Smooth muscle cell of the brain vasculature (primary cell): ENCODE measurements at places on chromosomes 12 and 14.

DNA sequence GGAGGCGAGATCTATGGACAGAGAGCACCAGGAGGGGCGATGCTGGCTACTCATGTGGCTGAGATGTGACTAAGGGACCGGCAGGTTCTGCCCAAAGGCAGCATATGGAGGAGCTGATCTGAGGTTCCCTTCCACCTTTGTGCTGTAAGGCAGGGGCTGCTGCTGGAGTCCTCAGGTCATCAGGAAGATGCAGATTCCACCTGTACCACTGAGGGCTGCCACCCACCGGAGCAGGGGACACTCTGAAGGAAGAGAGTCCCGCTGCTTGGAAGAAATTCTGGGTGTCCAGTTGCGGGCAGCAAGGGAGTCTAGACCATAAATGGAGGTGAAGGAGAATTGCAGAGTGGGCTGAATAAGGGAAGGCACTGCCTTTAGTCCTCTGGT is 55.3 kb downstream of the PLEKHG3 start:
- no peak for DNase-seq

GRCh38 chr14:64926398-64926995 is 12.2 kb downstream of the CHURC1 start:
- DNase-seq = no peak

DNA sequence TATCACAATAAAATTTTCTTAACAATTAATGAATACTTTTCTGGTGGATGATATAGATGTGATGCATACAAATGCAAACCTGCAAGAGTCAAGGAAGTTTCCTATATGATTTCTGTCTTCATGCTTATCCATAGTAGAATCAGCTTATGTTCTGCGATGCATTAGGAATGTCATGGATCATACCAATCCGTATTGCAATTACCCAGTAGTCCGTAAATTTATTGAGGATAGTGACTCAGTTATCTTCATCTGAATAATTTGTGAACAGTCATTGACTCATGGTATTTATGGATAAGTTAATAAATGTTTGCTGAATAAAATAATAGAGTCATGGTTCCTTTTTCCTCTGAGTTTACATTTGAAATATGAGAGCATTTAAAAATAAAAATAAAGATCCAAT is 483.4 kb downstream of the LRFN5 start:
- no peak for DNase-seq

GRCh38 chr14:33782923-33783322 is 168.0 kb downstream of the EGLN3 start:
- no peak for DNase-seq

- DNase-seq = no peak
These were observed 8.3 kb downstream of the RNASE6 start for GRCh38 chr14:20789230-20789813.

DNA sequence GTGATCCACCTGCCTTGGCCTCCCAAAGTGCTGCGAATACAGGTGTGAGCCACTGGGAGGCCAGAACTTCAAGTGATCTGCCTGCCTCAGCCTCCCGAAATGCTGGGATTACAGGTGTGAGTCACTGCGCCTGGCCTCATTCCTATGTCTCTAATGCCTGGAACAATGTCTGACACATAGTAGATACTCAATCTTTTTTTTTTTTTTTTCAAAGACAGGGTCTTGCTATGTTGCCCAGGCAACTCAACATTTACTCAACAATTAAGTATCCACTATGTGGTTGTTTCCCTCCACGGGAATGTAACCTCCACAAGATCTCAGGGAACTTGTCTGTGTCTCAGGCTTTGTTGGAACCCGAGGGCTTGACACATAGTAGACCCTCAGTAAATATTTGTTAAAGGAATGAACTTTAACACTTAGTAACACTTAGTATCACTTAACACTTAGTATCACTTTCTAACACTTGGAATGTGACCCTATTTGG is 3.0 kb upstream of the TMEM120B start:
- no peak for DNase-seq

- DNase-seq = no peak
These were observed 12.0 kb upstream of the NUDT14 start for GRCh38 chr14:105192866-105193731.

DNA sequence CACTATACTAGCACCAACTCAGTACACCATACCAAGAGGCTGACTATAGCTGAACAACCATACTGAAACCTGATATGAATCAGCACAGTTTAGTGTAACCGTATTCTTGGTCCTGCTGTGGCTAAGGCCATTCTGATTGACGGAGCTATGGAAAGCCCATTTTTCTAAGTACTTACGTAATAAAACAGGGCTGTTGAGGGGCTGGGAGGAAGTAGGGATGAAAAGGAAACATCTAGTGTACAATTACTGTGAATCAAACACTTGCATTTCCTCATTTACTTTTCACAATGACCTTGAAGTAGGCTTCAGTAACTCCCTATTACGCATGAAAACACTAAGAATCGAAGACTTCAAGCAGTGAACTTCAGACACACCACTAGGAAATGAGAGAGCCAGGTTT is 198.2 kb downstream of the BTG1 start:
- no peak for DNase-seq

- DNase-seq = no peak
These were observed 143.4 kb downstream of the BTG1 start for GRCh38 chr12:92002195-92002649.

- no peak for DNase-seq
These were observed 25.7 kb downstream of the SLC4A8 start for GRCh38 chr12:51450333-51450732.

GRCh38 chr12:45988264-45988663 is 2.1 kb downstream of the SCAF11 start:
- no peak for DNase-seq

DNA sequence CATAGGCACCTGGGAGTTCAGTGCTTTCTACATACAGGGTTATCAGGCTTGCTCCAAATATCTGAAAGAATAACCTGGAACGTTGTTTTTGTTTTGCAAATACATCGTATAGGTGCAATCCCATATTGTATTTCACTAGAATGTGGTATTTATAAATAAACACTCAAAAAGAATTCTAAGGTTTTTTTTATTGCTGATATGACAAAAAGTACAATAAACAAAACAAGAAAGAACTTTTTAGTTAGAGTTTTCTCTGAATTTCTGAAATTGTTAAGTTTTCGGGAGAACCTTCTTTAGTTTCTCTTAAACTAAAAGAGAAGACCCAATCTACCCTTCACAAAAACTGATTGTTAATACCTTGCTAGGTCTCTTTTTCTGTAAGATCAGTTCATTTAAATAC is 225.8 kb downstream of the CCDC59 start:
- no peak for DNase-seq

DNA sequence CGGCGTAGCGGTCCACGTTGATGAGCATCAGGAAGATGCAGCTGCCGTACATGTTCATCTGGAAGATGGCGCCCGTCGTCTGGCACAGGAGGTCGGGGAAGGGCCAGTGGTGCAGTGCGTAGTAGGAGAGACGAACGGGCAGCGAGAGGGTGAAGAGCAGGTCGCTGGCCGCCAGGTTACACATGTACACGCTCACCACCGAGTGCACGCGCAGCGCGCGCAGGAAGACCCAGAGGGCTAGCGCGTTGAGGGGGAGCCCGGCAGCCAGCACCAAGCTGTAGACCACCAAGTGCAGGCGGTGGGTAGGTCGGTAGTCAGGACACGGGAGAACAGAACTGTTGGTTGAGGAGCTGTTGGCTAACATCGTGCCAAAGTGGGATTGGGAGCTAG is 13.7 kb upstream of the CHD4 start:
- DNase-seq = no peak

DNA sequence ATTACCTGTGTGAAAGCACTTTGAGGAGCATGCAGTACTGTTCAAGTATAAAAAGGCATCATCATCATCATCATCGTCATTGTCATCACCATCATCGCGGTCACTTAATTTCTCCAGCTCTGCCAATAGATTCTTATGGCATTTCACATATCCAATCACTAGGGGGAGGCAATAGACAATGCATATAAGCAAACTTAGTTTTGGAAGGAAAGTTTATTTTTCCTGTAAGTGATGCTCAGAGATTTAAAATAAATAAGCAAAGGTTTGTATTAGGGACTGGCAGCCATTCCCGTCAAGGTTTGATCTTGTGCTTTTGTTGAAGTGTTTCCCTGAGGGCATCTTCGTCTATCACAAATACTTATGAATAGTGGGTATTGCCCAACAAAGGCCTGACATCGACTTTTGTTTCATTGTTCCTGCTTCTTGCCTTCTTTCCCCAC is 127.4 kb downstream of the KTN1 start:
- no peak for DNase-seq

DNA sequence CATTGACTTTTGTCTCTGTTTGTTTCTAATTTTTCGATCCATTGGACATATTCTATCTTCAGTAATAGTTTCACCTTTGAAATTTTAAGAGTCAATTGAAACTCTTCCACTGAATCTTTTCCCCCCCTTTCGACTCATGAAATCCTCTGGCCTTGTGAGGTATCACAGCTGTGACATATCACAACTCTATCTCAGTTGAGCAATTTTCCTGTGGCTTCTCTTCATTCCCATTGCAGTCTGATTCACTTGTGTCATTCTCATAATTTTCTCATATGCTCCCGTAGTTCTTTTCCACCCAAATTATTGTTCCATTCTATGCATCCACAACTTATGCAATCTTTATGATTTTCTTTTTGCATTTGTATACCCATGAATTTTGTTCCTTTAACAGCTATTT is 261.6 kb downstream of the DACT1 start:
- no peak for DNase-seq

DNA sequence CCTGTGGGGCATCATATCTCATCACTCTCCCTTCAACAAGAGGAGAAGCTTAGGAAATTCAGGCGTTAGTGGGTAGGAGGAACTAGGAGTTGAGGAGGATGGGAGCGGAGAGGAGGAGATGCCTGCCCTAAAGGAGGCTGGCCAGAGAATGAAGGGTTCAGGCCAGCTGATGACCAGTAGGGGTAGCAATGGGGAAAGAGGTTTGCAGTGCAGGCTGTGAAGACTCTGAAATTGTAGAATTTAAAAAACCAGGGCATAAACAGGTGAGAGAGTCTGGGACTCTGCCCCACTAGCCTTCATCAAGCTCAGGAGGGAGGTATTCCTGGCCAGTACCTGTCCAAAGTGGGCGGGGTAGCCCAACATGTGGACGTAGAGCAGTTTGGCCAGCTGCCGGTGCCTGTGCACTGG is 809 bp downstream of the AP1G2 start:
- no peak for DNase-seq

GRCh38 chr12:83865431-83865830 is 1047.2 kb downstream of the SLC6A15 start:
- DNase-seq = no peak

GRCh38 chr14:23126548-23127278 is 7.7 kb upstream of the CEBPE start:
- no peak for DNase-seq

DNA sequence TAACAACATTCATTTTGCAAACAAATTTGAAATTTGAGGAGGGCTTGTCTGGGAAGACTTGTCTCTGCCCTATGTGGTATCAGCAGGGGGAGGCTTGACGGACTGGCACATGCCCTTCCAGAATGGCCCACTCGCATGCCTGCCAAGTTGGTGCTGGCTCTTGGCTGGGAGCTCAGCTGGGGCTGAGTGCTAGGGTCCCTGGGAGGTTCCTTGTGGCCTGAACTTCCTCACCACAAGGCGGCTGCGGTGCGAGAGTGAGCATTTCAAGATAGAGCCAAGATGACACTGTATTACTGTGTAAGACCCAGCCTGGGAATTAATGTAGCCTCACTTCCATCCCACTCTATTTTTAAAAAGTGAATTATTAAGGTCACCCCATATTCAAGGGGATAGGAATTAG is 271.6 kb upstream of the PLEKHG7 start:
- no peak for DNase-seq

- no peak for DNase-seq
These were observed 97.2 kb upstream of the TMEM260 start for GRCh38 chr14:56482310-56482911.

DNA sequence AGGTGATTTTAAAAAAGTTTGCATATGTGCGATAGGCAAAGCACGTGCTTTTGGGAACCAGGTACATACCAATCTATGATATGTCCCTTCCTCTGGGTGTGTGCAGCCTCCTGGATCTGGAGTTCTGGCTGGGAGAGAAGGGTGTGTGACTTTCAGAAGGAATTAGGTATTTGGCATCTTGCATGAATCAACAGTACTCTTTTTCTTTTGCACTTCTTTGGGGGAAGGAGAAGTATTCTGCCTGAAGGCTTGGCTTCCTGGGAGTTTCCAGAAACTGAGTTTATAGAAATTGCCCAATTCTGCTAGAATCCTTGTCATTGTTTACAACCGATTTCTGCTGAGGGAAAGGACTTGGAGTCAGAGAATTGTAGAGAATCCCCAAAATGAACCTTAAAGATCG is 2.9 kb upstream of the CLMN start:
- DNase-seq = no peak

- DNase-seq = no peak
These were observed 296.0 kb upstream of the LMO3 start for GRCh38 chr12:16901946-16902345.

DNA sequence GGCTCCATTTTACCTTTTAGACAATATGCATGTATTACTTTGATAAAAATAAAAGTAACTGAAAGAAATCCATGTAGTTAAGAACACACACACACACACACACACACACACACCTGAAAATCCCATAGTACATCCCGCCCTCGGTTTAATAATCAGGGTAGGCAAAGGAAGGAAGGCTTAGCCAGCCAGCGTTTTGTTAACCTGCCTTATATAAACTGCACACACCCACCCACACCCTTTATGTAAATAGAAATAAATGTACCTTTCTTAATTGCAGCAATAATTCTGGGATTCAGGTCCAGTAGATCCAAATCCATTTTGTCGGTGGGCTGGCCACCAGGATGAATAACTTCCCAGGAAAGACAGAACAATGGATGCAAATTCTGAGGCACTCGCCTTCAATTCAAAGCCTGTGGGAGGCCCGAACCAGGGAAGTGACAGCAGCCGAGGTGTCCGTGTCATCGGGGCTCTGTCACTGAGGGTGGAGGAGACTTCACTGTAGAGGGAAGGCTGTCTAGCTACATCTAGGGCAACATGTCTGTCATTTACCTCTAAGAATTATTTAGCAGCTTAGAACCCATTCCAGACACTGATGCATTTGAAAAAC is 4.4 kb downstream of the XRCC3 start:
- no peak for DNase-seq

DNA sequence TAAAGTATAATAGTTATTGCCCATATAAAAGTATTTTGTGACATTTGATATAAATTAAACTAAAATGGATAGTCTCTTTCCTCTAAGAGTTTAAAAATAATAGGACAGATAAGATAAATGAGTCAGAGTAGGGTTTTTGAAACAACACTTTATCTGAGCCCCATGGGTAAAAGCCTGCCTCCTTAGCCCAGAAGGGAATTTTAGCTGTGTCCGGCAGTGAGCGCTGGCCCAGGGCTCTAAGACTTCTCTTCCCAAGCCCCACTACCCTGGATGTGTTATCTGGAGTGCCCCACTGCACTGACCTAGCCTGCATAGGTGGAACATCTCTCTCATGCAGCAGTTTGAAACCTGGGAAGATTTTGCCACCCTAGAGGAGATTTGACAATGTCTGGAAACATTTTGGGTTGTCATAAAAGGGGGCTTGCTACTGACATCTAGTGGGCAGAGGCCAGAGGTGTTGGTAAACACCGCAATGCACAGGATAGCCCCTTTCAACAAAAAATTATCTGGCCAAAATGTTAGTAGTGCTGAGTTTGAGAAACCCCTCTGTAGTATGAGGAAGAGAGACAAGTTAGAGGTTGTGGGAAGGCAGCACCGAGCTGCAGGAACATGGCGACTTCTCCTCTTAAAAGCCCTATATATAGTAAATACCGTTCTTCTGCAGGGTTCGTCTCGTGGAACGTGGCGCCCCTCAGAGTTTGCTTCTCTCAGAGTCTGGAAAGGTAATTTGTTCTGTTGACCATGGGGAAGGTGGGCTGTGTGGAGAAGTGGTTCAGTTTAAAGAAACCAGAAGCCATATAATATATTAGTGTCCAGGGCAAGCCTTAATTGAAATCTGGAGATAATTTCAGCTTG is 29.3 kb upstream of the ATF1 start:
- peak; percentile 13 for DNase-seq
